ENCODE measurements at places on chromosomes 13 and 19. TPM values are rescaled to one million over a fixed set of nuclear protein-coding genes. Genes with fewer than 3 reads are reported as not detected.

Gene ITGBL1
- not detected for total RNA-seq

Gene FCER2
- 2.3 TPM for total RNA-seq

Gene METTL21C
- total RNA-seq = not detected

Gene OR7C1
- total RNA-seq = not detected

GRCh38 chr13:107834717-107835116, 380.6 kb downstream of the LIG4 start:
- DNase-seq = no peak

- DNase-seq = no peak
Observed at GRCh38 chr13:74066937-74067336, 67.3 kb downstream of the KLF12 start.

DNA sequence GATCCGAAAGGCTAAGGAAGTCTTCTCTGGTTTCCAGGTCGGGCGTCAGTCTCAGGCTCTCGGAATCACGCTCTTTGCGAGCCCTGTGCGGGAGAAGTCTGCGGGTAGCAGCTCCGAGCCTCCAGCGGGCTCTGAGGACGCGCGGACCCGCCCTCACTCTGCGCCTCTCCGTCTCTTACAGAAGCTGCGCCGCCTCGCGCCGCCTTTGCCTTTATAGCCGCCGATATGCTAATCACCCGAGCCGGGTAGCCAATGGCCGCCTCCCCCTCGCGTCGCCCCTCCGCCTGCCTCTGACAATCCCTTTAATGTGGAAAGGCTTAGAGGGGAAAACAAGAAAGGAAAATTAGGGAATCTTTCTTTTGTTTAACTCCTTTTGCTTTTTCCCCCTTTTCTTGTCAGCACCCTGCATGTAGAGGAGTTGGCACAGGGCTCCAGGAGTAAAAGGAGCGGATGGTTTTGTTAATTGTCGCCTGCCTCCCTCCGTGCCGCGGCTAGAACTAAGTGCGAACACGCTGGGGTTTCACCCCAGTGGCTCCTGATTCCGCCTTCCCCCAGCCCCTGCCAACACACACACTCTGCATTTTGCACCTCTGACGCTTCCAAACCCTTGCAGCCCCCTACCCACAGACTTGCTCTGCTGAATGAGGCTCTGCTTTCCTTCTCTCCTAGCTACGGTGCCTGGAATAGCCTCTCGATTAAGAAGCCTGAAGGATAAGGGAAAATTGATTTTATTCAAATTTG, at the start of gene PCDH8:
Gene PCDH8 (minus strand): TSS at position 186 of the 741 bp plus-strand sequence. CDS start 204 bp downstream, outside the sequence.
- DNase-seq = no peak

- DNase-seq = no peak
Observed at GRCh38 chr19:14545716-14546082, 16.3 kb downstream of the TECR start.

GRCh38 chr13:93942016-93942415, 537.5 kb downstream of the DCT start:
- no peak for DNase-seq

DNA sequence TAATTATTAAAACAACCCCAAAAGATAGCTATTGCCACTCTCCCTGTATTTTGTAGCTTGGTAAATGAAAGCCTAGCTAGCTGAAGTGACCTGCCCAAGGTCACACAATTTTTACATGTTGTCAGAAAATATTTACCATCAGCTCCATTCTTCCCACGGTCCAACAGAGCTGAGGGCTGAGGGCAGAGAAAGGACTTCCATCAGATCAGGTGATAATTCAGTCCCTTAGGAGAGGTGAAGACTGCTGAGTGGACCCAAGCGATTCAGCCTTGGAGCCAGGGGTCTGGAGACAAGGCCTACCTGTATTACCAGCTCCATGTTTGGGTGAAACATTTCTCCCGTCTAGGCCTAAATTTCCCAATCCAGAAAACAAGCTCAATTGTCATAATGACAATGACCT, 149.5 kb upstream of the TSHZ3 start:
- DNase-seq = no peak

DNA sequence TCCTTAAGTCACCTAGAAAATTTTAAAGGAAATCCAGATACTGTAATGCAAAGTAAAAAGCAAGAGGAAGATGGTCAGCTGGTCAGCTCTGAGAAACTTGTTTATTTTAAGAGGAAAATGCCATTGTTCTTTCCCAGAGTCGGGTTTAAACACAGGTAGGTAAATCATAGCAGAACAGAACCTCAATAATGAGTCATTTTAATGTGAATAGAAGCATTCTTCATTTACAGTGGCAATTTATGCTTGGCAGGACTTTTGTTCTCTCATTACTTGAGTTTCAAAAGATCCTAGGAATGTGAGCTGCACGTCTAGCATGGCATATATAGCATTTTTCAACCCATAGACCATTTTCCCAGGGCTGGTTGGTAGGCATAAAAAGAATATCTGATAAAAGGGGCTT, 132.3 kb downstream of the LIG4 start:
- DNase-seq = no peak

DNA sequence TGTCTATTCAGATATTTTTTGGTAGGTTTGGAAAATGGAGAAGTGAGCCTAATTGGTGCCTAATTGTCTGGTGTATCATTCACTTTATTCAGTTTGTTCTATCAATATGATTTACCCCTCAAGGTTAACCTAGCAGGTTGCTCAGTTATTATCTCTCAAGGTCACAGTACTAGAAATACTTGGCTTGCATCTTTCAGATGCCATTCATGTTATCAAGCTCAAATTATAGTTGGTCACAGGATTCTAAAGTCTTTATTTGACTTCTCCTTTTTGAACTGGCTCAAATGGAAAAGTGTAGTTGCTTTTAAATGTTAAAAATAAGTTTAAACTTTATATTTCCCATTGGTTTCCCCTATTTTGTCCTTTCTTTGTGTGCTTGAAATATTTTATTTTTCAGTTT, 2.6 kb downstream of the KCNRG start:
- DNase-seq = no peak

All from naive thymus-derived CD8-positive, alpha-beta T cell (primary cell).